Inflammatory macrophage treated with lipopolysaccharide for 1 hour (primary cell): ENCODE measurements at places on chromosomes 5 and 9.

DNA sequence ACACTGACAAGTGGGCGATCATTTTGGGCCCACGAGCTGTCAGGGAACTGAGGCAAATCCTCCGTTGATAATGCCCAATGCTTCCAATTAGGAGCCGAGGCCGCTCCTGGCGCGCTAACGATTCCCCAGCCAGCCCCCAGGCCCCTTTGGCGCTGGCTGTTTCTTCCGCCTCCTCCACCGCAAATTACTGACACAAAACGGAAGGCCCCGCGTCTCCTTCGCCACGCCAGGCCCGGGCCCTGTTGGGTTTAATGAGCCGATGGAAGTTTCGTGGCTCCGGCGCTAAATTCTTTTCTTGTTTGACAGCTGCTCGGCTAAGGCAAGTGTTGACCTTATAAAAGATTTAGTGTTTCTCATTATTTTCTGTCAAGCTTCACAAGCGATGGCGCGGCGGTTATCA is 25.7 kb upstream of the BARHL1 start:
- DNase-seq, result no peak

DNA sequence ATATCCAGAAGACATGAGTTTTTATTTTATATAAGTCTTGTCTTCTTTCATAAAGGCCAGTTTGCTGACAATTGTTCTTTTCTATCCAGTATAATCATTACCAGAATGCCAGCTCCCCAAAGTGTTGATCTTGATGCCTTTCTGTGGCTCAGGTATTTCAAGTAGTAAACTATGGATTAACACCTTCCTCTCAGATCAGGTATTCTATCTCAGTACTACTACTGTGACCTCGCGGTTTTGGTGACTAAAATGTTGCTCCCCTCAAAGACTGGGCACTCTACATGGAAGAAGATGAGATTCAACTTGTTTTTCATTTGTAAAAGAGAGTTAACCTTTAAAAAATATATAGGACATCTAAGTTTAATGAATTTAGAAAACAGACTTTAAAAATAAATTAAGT is 58.1 kb downstream of the GNG10 start:
- DNase-seq, result no peak

- DNase-seq, result no peak
These were observed 13.0 kb upstream of the RAD23B start for GRCh38 chr9:107270082-107270481.

- DNase-seq, result no peak
These were observed 398 bp downstream of the TOR1A start for GRCh38 chr9:129823542-129823934.

DNA sequence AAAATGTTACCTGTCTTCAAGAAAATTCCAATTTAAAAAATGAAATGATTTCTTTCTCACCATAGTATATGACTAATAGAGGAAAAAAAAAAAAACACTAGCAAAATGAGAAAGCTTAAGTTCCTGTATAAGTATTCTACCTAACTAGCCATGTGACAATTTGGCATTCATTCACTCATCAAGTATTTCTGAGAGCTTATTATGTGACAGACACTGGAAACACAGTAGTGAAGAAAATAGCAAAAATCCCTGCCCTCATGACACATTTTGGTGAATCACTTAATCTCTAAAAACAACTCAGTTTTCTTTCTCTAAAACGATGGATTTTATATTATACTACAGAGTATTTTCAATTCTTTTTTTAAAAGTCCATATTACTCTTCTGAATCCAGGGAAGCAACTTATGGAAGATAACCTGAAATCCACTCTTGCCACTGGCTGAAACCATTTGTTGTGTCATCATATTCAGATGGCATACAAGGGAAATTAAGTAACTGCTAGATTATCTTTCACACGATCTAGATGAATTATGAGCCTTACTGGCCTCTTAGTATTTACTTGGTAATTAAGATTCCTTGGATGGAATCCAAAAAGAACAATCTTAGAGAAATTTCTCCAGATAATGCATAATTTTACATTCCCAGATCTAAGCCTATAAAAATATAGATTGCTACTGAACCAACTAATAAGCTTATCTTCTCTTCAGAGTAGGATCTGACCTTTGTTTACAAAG is 5.5 kb downstream of the PTBP3 start:
- peak; percentile 68 for DNase-seq

DNA sequence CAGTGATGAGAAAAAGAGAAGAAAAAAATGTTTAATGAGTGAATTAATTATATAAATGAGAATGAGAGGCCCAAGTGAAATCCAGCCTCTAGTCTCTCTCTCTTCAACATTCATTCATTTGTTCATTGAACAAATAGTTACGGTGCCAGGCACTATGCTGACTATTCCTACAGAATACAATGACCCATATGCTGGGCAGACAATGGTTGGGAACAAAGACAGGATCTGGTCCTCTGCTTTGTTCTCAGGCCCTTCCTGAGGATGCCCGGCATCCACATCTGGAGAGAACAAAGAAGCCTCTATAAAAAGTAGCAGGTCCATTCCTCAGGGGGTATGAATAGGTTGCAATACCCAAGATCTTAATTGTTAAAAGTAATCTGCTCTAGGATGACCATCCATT is 6.9 kb downstream of the ADAM19 start:
- DNase-seq, result no peak

- DNase-seq, result no peak
These were observed 111.7 kb upstream of the NUDT12 start for GRCh38 chr5:103674251-103674650.

DNA sequence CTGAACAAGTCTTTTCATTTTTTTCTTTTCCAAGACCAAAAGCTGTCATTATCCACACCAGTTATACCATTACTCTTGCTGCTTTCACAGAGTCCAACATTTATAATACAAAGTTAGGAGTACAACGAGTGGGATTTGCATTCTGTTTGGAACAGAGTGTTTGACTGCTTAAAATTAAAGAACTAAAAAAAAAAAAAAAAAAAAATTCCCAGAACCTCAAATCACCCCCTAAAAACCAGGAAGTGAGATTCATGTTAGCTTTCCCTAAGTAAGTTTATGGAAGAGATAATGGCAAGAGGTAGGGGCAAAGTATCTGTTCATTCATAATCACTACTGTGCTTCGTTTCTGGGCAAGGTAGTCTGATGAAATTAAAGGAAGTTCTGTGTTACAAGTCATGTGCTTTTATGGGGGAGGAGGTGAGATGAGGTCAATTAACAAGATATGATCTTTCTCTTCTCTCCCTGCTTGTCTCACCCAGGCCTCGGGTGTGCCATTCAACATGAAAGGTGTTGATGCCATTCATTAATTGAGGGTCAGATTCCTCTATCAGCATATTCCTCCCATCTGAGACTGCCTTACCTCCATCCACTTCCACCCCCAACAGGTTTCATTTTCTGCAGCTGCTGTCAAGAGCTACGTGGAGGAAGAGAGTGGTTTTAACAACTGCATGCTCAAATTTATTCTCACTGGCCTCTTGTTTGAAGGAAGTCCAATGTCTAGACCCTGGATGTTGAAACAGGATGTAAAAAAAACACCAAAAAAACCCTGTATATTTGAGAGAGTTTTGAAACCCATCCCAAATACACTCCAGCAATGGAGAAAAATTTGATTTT is 58.1 kb downstream of the MARCHF3 start:
- DNase-seq, result peak; percentile 68

GRCh38 chr9:95511616-95511931 is 5.2 kb downstream of the PTCH1 start:
- no peak for DNase-seq

DNA sequence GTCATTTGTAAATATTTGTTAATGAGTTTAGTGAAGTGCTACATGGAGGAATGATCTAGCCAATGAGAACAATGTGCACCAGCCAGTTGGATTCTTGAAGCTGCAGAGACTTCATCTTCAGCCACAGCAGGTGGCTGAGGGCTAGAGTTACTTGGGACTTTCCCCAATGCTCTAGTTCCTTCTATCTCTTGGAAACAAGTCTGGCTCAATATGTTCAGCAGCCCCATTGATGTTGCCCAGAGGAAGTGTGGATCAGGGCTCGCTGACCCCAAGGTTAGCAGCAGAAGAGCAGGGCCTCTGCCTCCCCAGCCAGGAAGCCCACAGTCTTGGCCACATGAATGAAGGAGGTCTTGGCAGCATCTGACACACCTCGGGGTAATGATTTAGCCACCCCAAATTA is 117.5 kb downstream of the SLC1A3 start:
- DNase-seq, result peak; percentile 54

DNA sequence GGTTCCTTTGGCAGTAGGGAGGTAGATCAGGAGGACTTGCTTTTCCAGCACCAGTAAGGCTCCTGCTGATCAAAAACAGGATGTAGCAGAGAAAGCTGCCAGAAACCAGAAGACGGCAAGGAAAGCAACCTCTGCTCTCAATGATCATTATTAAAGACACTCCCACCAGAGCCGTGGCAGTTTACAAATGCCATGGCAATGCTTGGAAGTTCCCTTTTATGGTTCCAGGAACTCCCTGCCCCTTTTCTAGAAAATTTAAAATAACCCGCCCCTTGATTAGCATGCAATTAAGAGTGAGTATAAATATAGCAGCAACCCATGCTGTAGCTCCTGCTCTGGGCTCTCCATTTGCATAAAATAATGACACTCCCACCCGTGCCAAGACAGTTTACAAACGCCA is 16.1 kb downstream of the EQTN start:
- DNase-seq, result peak; percentile 44
